ENCODE measurements at places on chromosomes 6 and 20.

GRCh38 chr6:144606083-144606482 lies 320.9 kb downstream of the UTRN start:
- no peak for DNase-seq

DNA sequence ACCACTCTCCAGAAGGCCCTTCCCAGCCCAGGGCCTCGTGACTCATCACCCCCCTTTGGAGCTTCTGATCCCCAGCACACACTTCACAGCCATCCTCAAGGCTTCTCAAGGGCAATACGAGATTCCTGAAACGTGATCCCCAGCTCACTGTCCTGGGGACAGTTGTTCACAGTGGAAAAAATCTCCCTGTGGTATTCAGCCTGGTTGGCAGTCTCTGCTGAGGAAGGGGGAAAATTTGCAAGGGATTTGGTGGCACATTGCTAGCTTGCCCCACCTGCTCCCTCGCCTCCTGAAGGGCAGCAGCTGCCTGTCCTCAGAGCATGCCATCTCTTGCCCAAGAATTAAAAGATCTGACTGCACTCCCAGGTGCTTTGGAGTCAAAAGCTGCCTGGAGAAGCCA lies 20.7 kb upstream of the PKHD1 start:
- no peak for DNase-seq

GRCh38 chr6:169669147-169669546 lies 32.7 kb downstream of the WDR27 start:
- no peak for DNase-seq

DNA sequence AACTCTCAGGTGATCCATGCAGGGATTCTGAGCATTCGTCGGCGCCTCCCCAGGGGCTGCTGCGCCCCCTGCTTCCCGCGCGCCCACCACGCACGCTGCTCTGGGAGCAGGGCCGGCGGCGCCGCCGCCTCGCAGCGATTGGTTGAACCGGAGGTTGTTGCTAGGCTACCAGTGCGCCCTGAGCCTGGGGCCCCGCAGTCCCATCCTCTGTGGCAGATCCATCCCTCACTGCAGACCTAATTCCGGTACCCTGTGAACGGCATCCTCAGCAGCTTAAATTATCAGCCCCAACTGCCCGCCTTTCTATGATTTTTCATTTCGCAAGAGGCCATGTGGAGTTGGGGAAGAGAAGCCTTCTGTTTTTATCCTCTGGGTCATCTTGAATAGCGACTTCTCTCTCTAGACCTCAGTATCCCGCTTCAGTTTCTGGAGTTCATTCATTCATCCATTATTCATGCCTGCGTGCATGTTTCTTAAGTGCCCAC lies 15.4 kb downstream of the PNPLA1 start:
- DNase-seq = peak; percentile 30

GRCh38 chr20:63267691-63268090 lies 4.9 kb upstream of the ARFGAP1 start:
- no peak for DNase-seq

DNA sequence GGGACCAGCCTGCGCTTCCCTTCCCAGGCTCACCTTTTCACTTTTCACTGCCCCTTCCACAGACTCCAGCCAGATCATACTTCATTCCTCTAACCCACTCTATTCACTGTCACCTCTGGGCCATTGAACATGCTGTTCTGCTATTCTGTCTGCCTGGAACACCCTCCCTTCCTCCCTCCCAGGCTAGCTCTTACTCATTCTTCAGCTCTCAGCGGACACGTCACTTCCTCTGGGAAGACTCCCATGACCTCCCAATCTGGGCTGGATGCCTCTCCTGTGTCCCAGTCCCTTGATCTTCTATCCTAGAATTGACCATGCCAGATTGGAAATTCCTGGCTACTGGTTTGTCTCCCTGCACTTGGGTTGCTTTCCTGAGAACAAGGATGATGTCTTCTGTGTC lies 5.0 kb downstream of the SLC12A5 start:
- no peak for DNase-seq

GRCh38 chr20:47397652-47398301 lies 41.3 kb upstream of the ZMYND8 start:
- no peak for DNase-seq

DNA sequence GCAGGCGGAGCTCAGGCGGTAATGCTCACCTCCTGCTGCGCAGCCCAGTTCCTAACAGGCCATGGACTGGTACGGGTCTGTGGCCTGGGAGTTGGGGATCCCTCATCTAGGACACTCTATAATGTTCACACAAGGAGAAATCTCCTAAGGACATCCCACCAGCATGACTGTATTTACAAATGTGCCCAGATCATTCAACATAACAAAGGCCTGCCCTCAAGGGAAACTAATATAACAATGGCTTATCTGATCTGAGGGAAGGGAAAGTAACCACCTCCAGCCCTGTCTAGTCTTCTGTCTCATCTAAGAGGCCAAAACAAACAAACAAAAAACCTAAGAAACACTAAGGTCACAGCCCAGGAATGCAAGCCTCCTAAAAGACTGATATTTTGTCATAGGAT lies 232.8 kb downstream of the RNGTT start:
- DNase-seq = no peak

- DNase-seq = no peak
Observed at GRCh38 chr6:21103626-21104224, 489.8 kb upstream of the SOX4 start.

DNA sequence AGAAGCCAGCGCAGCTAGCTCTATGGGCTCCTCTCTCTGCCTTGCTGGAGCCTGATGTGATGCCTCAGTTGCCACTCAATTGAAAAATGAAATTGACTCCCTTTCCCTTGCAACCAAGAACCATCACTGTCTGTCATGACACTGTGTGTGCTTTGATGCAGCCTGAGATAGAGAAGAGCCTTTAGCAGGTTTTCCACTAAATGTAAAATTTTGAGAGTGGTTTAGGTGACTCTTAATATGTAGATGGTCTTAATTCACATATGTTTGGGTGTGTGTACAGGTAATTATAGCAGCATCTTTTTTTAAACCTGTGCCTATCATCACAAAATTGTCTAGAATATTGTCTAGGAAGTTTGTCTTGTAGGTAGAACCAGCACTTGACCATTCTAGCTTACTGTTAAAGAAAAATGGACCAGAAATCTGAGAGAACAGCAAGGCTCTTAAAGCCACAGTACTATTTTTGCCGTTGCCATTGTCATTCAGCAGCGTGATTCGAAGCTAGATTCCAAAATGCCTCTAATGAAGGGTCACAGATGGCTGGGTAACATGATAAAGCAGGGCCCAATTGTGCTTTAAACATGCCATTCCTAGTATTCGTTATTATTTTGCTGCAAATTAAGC lies 1.3 kb downstream of the ARFGEF3 start:
- no peak for DNase-seq

- no peak for DNase-seq
Observed at GRCh38 chr6:131844243-131844841, 36.5 kb downstream of the ENPP1 start.

DNA sequence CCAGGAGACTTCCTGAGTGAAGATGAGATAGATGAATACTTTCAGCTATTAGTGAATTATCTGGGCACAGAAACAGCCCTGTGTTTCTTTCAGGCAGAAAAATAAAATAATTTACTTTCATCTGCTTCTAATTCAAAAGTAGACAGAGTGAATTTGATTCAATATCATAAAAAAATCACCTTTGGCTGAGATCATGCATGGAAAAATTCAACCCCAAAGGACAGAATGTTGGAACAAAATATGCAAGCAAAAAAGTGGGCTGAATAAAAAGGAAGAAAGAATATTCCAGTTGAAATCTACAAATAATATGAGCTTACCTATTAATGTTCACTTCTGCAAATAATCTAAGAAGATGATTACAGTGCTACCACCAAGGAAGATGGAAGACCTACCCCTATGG lies 546.9 kb downstream of the TFAP2B start:
- DNase-seq = no peak

- DNase-seq = peak; percentile 36
Observed at GRCh38 chr6:129730477-129731165, 20.6 kb upstream of the ARHGAP18 start.

- peak; percentile 42 for DNase-seq
Observed at GRCh38 chr6:139325125-139325524, 33.3 kb upstream of the TXLNB start.

DNA sequence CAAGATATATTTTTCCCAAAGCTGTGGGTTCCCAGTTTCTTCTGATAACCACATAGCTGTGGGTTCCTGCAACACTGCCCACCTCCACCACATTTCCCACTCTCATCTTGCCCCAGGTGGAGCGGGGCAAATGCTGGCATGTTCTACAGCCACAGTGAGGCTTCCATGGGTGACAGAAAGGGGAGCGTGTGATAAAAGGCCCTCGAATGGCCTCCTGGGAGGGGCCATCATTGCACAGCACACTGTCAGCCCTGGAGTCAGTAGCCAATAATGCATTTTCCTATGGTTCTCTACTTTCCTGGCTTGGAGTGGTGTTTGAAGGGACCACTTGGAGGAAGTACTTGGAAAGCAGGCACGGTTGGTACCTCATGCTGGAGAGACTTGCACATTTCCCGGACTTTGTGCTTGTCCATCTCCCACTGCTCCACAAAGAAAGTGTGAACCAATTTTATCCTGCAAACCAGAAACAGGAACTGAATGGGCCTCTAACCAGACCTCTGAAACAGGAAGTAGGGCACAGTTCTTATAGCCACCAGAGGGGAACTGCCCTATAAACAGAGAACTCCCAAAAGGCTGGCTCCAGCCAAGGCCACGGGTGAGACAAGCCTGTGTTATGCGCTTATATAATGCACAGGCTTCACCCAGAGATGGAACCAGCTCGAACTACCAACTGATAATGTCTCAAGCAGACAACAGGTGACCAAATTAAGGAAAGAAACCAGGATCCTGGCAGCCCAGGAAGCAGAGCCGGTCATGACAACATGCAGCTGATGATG lies 8.6 kb downstream of the MAP3K5 start:
- peak; percentile 87 for DNase-seq

DNA sequence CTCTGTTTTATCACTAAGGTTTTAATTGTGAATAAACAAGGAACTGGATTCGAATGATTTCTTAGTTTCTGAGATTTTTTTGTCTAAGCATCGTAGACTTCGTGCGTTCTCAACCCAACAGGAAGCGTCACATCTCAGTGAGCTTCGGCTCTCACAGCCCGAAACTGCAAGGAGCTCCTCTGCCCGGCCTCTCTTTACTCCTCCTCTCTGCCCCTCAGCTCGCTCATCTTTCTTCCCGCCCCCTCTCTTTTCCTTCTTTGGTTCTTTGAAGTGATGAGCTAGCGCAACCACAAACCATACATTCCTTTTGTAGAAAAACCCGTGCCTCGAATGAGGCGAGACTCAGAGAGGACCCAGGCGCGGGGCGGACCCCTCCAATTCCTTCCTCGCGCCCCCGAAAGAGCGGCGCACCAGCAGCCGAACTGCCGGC lies 480 bp upstream of the NT5E start:
- no peak for DNase-seq

DNA sequence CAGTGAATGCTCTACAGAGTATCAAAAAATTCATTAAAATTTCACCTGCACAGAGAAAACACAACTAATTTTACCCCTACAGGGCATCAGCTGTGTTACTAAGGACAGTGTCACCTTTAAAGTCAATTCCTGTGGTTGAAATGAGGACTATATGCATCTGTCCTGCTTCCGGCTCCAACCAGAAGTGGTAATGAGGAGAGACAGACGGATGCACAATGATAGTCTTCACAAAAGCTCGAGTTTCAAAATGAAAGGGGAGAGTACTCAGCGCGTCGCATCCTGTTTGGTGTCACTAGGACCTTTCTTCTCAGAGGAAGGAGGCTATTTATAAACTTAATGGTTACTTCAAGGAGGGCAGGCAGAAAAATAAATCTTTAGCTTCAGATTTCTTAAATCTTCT lies 86.5 kb downstream of the LYRM4 start:
- no peak for DNase-seq

DNA sequence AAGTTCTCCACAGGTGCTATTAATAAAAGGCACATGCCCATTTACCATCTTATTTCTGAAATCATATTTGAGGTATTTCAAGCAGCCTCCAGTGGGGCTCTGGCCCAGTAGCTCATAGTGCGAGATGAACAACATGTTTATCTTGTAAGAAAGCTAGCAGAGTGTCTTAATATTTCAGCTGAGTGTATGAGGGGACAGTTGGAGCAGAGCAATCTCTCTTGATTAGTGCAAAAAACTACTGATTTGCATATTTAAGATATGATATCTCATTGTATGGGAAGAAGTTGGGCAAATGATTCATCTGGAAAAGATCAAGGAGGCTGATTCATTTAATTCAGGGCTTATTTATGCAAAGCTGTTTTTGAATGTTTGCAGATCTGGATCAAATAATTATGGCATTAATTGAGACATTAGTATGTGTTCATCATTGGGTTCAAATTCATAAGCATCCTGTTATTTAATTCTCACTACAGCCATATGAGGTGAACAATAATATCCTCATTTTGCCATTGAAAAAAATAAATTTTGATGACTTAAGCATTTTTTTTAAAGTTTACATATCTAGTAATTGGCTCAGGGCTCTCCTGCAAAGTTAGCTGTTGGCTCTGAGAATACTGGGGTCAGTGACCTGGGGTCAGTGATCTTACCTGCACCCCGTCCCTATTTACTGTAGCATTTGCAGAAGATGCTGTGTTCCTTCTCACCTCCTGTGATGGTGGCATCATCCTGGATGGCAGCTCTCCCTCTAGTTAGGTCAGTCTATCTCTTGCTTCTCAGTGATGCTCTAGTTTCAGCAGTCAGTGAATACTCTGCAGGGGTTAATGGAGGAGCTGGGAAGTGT lies 24.1 kb upstream of the GCLC start:
- peak; percentile 56 for DNase-seq

- peak; percentile 67 for DNase-seq
Observed at GRCh38 chr6:143368426-143368825, 82.1 kb downstream of the ADAT2 start.

DNA sequence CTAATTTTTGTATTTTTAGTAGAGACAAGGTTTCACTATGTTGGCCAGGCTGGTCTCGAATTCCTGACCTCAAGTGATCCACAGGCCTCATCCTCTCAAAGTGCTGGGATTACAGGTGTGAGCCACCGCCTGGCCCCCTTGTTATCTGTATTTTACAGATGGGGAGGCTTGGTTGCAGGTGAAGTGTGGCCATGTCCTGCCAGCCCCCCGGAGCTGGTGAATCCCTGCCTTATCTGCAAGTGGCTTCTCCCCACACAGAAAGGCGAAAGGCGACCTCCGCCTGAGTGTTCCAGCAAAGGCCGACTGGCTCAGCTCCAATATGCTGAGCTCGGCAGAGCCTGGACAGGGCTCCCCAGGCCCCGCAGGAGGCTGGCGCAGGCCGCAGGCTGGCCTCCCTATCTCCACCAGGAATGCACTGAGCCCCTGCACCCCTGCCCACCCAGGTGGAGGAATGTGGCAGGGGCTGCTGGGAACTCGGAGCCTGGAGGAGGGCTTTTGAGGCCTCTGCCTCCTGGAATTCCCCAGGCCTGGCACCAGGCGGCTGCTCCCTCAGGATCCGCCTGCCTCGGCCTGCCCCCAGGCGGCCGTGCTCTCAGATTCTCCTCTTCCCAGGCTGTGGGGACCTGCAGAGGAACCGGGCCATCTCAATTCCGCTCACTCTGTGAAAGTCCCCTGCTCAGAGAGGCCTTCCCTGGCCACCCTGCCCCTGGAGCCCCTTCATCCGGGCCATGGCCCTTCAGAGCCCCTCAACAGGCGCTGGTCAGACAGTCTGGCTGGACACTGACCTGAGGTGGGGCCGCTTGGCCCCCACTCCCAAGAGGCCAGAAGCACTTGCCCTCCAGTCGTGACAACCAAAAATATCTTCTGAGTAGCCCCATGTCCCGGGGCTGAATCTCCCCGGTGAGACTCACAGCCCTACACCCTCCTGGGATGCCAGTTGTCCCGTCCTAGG lies 9.3 kb upstream of the LAMA5 start:
- no peak for DNase-seq

GRCh38 chr6:105995391-105995865 lies 90.7 kb upstream of the PRDM1 start:
- no peak for DNase-seq

- DNase-seq = no peak
Observed at GRCh38 chr6:108733706-108734265, 114.4 kb upstream of the ARMC2 start.
